Activated CD4-positive, alpha-beta T cell treated with anti-CD3 and anti-CD28 coated beads, Interleukin-2, amount 10 ng/mL, durations not matched to agents 7 days and 5 days (primary cell): ENCODE measurements at places on chromosomes 3 and 15.

DNA sequence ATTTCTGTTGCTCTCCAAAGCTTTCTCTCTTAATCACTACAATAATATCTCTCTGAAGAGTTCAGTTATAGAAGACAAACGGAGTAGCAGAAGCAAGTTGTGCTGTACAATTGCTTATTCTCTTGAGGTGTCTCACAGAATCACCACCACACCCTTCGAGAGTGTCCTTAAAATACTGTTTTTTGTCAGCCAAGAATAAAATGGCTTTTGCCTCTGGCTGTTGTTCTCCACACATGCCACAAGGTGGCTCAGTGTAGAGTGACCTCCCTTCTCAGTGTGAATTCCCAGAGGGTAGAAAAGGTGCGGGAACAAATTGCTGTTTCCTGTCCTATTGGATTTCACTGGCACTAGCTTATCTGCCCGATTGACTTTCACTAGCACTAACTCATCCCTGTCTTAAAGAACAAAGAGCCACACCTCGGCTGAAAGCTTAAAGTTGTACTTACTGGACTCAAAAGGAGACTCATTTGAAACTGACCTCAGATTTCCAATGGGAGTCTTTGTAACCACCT is 134.2 kb upstream of the SATB1 start:
- peak overlapping the region; percentile 83 for H3K27ac ChIP-seq
- peaks cover 14% of the 10 kb centered on the region for H3K36me3 ChIP-seq
- H3K4me1 ChIP-seq, result peaks cover 49% of the 10 kb centered on the region
- no peaks in the 10 kb centered on the region for H3K27me3 ChIP-seq

- peaks cover 13% of the 10 kb centered on the region for H3K27me3 ChIP-seq
- peaks cover 1% of the 10 kb centered on the region for H3K4me1 ChIP-seq
- DNase-seq, result no peak
- H3K27ac ChIP-seq, result no peak overlapping the region
- H3K36me3 ChIP-seq, result no peaks in the 10 kb centered on the region
Measured at GRCh38 chr3:14796403-14797077, 22.2 kb upstream of the FGD5 start.

- H3K27me3 ChIP-seq, result peaks cover 6% of the 10 kb centered on the region
- no peak overlapping the region for H3K27ac ChIP-seq
- no peak for DNase-seq
- H3K4me3 ChIP-seq, result no peak overlapping the region
- no peaks in the 10 kb centered on the region for H3K4me1 ChIP-seq
Measured at GRCh38 chr3:12201813-12202212, 43.1 kb upstream of the TIMP4 start.

- H3K36me3 ChIP-seq, result peaks cover 36% of the 10 kb centered on the region
- no peaks in the 10 kb centered on the region for H3K27me3 ChIP-seq
- no peak overlapping the region for H3K4me3 ChIP-seq
- DNase-seq, result no peak
Measured at GRCh38 chr15:74453925-74454763, 6.8 kb downstream of the UBL7 start.

- H3K27ac ChIP-seq, result peak within 1 kb of the TSS; percentile 93
- H3K36me3 ChIP-seq, result peaks cover 31% of the 10 kb centered on the region
- H3K4me3 ChIP-seq, result peak within 1 kb of the TSS; percentile 89
- peak; percentile 77 for DNase-seq
- H3K27me3 ChIP-seq, result no peaks in the 10 kb centered on the region
Measured at GRCh38 chr15:84748274-84749110, at the start of gene ZNF592. ZNF592 (plus strand) TSS chr15:84748592; CDS start chr15:84782676, 34,084 bp downstream.

GRCh38 chr15:32656091-32656490 is 14.6 kb downstream of the SCG5 start:
- H3K4me3 ChIP-seq, result no peak overlapping the region
- DNase-seq, result no peak
- peaks cover 47% of the 10 kb centered on the region for H3K36me3 ChIP-seq
- H3K4me1 ChIP-seq, result peaks cover 20% of the 10 kb centered on the region
- H3K27me3 ChIP-seq, result no peaks in the 10 kb centered on the region

DNA sequence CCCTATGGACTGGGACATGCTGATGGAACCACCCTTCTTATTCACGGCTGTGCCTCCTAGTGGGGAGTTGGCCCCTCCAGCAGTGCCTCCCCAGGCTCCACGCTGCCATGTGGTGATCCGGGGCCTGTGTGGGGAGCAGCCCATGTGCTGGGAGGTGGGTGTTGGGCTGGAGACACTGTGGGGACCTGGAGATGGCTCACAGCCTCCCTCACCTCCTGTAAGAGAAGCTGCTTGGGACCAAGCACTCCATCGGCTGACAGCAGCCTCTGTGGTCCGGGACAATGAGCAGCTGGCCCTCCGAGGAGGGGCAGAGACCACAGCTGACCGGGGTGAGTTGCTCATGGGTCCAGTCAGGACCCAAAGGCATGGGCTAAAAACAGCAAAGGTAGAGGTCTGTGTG is 9.1 kb downstream of the ALG3 start:
- no peak overlapping the region for H3K27ac ChIP-seq
- no peak for DNase-seq
- H3K36me3 ChIP-seq, result peaks cover 18% of the 10 kb centered on the region
- no peaks in the 10 kb centered on the region for H3K4me1 ChIP-seq
- no peaks in the 10 kb centered on the region for H3K27me3 ChIP-seq
- H3K4me3 ChIP-seq, result no peak overlapping the region

DNA sequence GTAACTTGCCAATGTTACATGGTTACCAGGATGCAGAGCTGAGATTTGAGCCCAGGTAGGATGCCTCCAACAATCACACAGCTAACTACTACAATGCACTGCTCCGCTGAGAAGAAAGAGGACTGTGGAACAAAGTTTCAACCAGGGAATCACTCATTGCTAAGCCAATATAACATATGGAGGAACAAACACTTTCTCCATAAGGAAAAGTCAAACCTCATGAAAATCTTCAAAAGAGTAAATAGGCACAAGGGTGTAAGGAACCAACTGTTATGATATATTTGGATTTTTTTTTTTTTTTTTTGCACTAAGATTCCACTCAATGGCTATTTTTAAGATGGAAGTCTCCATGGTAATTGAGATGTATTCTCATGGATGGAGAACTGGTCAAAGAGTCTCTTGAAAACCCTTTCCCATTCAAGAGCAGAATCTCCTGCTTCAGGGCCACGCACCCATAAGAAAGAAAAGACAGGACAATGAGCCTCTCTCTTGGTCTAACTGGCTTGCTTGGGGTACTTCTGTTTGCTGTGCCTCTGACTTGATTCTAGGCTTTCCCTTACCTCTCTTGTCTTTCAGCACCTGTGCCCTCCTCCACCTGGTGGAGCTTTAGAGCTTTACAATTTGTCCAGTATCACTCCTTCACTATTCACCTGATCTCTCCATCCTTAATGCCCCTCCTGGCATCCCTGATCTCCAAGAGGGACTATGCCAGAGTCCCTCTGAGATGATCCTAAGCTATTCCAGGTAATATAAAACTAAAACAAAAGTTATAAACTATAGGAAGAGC is 252.8 kb downstream of the NTRK3 start:
- no peak for DNase-seq
- H3K27me3 ChIP-seq, result no peaks in the 10 kb centered on the region

DNA sequence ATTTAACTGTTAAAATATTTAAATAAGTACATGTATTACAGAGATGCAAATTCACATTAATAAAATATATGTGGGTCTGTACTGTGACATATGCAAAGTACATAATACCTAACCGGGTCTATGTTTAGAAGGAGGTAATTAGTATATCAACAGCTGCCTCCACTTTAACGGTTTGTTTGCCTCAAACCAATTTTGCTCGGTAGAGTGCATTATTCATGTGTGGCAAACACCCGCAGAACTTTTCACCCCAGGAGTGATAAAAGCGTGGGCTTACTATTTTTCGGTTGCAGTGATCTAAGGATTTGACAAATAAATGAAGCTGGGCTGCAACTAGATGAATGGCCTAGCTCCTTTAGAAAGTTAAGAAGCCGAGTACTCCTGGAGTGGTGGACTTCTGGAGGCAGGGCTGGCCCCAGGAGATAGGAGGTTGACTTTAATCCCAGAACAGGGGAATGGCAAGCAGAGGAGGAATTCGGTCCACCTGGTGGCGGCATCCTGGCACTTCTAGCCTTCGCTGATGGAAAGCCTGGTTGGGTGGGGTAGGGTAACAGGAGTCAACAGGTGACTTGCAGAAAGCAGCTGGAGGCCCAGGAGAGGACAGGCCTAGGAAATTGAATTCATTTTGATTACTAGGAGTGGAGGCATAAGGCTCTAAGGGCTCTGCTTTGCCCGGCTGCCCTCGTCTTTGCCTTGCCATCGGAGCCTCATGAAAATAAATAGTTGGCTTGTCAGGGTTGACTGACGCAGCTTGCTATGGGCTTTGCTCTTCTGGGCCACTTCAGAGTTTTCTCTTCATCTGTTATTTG is 2.4 kb downstream of the SLCO3A1 start:
- no peak for DNase-seq
- H3K36me3 ChIP-seq, result peaks cover 28% of the 10 kb centered on the region
- H3K4me3 ChIP-seq, result peak overlapping the region; percentile 47
- H3K4me1 ChIP-seq, result peaks cover 76% of the 10 kb centered on the region
- H3K27me3 ChIP-seq, result no peaks in the 10 kb centered on the region

DNA sequence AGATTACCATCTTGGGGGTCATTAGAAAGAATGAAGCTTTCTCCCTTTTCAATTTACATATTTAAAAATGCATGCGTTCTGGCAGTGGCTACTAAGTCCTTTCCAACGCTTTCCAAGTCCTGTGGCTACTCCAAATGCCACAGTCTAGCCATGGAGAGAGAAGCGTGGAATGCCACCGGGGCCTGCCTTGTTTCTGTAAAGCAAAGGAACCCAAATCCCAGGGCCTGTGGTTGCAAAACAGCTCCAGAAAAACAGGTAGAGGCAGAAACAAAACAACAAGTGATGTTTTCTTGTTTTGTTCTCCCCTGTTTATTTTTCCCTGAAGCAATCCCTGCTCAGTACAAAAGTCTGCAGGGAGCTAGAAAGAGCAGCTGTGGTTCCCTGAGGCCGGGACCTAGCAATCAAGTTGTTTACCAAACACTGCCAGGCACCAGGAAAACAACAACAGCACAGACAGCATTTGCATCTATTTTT is 85.5 kb downstream of the FOXP1 start:
- H3K36me3 ChIP-seq, result peaks cover 28% of the 10 kb centered on the region
- H3K27me3 ChIP-seq, result no peaks in the 10 kb centered on the region
- no peak overlapping the region for H3K4me3 ChIP-seq
- H3K4me1 ChIP-seq, result peaks cover 68% of the 10 kb centered on the region
- no peak for DNase-seq
- no peak overlapping the region for H3K27ac ChIP-seq

DNA sequence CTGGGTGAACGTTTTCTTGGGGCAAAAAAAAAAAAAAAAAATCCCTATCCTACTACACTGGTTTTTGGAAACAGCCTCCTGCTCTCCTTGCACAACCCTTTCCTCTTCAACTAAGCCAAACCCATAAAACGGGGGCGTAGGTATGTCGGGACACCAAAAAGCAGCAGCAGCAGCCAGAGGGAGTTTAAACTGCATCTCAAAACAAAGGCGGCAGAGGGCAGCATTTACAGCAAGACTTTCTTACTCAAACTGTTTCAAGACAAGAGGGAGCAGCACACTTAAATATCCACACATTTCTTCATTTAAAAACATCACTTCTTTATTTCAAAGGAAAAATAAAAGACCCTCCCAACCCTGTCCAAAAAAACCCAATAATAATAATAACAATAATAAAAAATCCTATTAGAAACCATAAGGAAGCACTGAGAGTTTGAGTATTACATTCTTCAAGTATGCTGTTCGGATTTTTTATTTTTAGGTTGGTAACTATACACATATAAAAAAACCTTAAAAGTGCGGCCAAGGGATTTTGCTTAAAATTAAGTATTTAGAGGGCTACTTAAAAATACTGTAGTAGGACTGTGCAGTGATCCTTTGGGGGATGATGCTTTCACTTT is 43.9 kb upstream of the PLXND1 start:
- no peaks in the 10 kb centered on the region for H3K27me3 ChIP-seq
- H3K4me1 ChIP-seq, result no peaks in the 10 kb centered on the region
- peak; percentile 65 for DNase-seq
- H3K27ac ChIP-seq, result no peak overlapping the region
- H3K36me3 ChIP-seq, result peaks cover 3% of the 10 kb centered on the region

DNA sequence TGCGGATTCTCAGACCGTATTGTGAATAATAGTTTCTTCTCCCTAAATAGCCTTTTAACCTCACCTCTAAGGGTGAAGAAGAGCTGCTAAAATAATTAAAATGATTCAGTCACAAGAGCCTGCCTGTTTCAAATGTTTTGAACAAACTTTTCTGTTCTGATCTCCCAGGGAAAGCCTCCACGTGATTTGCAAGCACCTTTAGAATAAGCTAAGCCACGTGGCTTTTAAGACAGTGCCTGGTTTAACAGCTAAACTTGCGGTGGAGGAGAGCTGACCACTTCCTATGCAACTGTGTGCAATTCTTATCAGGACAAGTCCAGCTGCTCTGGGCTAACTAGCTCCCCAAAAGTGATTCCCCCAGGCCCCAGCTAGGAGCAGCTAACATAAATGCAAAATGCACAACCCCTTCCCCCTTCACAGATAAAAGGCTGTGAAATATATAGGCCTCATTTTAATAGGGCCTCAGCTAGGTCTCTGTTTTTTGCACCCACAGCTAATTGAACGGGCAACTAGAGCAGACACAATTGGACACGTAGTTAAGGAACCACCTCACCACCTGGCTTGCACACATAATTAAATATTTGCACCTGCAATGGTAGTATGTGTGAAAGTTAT is 401.2 kb upstream of the NR2F2 start:
- H3K4me3 ChIP-seq, result no peak overlapping the region
- peaks cover 11% of the 10 kb centered on the region for H3K4me1 ChIP-seq
- H3K36me3 ChIP-seq, result no peaks in the 10 kb centered on the region
- H3K27me3 ChIP-seq, result no peaks in the 10 kb centered on the region
- peak overlapping the region; percentile 9 for H3K27ac ChIP-seq

- H3K27ac ChIP-seq, result no peak overlapping the region
- no peak overlapping the region for H3K4me3 ChIP-seq
- no peaks in the 10 kb centered on the region for H3K4me1 ChIP-seq
- no peaks in the 10 kb centered on the region for H3K36me3 ChIP-seq
- peak; percentile 26 for DNase-seq
Measured at GRCh38 chr3:115325539-115325938, 178.5 kb upstream of the ZBTB20 start.

GRCh38 chr15:25905140-25905539 is 42.0 kb upstream of the ATP10A start:
- no peaks in the 10 kb centered on the region for H3K27me3 ChIP-seq
- H3K27ac ChIP-seq, result no peak overlapping the region
- no peak for DNase-seq
- H3K36me3 ChIP-seq, result no peaks in the 10 kb centered on the region
